ENCODE measurements at places on chromosomes 1 and 21.

DNA sequence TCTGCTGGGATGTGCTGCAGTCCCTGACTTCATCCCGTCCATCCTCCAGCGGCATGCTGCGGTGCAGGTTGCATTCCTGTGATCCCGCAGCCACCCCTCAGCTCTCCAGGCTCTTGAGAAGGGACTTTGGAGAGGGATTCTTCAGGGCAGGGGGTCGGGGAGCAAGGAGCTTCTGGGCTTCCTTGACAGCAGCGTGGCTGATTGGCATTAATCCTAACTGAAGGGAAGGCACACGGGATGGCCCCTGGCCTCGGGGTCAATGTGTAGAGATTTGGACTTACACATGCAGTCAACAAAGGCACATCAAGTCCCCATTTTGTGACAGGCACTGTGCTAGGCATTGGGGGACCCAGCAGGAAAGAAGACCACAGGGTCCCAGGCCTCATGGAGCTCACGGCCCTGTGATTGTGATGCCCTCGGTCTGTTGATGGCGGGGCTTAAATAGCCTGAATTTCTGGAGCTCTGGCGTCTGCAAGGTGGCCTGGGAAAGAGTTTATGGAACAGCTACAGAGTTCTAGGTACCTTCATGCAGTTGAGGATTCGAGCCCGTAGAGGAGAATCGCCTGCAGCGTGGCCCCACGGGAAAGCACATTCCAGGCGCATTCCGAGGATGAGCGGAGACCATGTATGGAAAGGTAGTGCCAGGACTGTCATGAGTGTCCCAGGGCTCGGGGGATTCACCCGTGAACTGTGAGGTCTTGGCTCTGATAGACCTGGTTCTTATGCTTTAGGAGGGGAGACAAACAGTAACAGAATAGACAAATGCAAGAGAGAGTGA lies 20.1 kb downstream of the PSEN2 start:
- DNase-seq = no peak

DNA sequence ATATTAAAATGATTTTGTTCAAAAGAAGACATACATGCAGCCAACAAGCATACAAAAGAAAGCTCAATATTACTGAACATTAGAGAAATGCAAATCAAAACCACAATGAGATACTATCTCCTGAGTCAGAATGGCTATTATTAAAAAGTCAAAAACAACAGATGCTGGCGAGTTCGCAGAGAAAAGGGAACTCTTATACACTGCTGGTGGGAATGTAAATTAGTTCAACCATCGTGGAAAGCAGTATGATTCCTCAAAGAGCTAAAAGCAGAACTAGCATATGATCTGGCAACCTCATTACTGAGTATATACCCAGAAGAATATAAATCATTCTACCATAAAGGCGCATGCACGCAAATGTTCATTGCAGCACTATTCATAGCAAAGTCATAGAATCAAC lies 126.0 kb upstream of the HMCN1 start:
- no peak for DNase-seq

- no peak for DNase-seq
These were observed 6.8 kb upstream of the OLIG2 start for GRCh38 chr21:33018707-33019465.

DNA sequence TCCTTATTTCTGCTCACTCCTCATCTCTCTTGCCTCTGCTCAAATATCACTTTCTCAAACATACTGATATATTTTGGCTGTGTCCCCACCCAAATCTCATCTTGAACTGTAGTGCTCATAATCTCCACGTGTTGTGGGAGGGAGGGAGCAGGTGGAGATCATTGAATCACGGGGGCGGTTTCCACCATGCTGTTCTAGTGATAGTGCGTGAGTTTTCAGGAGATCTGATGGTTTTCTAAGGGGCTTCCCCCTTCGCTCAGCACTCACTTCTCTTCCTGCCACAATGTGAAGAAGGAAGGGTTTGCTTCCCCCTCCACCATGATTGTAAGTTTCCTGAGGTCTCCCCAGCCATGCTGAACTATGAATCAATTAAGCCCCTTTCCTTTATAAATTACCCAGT lies 26.6 kb downstream of the ZBTB8OS start:
- no peak for DNase-seq

Measured in CD4-positive, alpha-beta T cell (primary cell).